ENCODE measurements at places on chromosomes 2 and 18.
A peak's percentile ranks its signal among the peaks of the same experiment; 100 is the strongest.

GRCh38 chr2:61470122-61470951 is 550 bp downstream of the USP34 start:
- DNase-seq: peak; percentile 79

DNA sequence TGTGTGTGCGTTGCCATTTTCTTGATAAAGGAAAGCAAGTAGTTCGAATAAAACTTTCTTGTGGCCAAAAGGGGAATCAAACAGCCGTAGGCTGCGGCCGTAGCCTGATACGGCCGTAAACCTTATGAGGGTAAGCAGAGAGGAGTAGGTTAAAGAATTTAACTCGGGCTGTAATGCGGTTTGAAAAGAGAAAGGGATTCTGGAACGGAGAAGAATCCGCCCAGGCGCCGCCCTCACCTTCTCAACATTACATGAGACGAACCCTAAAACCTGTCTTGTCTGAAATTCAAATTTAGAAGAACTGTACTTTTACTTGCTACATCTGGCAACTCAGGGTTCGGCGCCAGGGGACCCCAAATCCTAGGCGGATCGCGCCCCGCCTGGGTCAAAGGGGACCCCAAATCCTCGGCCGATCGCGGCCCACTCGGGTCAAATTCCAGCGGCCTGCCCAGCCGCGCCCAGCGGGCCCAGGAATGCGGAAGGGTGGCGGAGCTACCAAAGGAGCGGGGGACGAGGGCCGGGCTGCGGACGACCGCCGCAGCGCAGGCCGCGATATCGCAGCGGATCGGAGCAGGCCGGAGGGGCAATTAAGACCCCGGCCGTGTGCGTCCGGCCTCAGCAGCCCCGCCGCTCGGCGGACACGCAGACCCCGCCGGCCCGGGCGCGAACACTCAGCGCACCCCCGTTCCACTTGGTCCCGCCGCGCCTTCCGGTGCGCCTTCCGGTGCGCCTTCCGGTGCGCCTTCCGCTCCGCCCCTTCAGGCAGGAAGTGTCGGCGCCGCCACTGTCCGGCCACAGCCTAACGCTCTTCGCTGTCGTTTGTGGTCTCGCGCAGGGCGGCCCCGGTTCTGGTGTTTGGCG is at the start of gene MYL12B:
MYL12B (plus strand) TSS at position 761 of the 861 bp plus-strand sequence. CDS start 10,766 bp downstream, outside the sequence.
- peak; percentile 73 for DNase-seq

- peak; percentile 50 for DNase-seq
Measured at GRCh38 chr18:62982600-62983251, 267.4 kb downstream of the PHLPP1 start.

GRCh38 chr2:126781806-126782205 is 116.9 kb upstream of the TEX51 start:
- no peak for DNase-seq

DNA sequence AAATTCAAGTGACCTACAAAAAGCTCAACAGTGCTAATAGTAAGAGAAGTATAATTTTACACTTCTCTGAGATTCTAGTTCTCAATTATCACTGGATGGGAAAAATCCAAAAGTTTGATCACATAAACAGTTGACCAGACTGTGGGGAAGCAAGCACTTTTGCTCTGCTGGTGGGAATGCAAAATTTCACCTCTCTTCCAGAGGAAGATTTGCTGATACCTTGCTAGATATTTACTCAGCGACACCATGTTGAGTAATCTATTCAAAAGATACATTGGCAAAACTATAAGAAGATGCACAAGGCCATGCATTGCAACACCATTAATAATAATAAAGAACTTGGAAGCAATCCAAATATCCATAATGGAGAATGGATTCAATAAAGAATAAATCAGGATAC is 204.4 kb downstream of the MREG start:
- no peak for DNase-seq

DNA sequence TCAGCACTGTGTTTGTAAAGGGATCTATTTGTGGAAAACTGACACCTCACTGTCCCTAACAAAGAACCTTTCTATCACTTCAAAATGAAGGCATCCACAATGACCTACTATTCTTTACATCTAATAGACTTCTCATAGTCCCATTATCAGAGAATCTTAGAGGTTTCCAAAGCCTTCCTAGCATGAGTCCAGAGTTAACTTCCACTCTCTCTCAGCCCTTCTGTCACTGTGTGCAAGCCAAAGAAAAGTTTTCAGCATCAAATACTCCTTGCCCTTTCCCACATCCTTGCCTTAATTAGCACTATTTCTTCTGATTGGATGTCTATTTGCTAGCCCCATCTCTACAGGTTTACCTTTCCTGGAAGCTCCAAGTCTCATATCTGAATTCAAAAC is 178.5 kb downstream of the ERBB4 start:
- DNase-seq: no peak
